ENCODE measurements at places on chromosomes 16 and 17.
A peak's percentile ranks its signal among the peaks of the same experiment; 100 is the strongest.

- DNase-seq = no peak
Measured at GRCh38 chr17:43591779-43592562, 45.8 kb upstream of the ETV4 start.

DNA sequence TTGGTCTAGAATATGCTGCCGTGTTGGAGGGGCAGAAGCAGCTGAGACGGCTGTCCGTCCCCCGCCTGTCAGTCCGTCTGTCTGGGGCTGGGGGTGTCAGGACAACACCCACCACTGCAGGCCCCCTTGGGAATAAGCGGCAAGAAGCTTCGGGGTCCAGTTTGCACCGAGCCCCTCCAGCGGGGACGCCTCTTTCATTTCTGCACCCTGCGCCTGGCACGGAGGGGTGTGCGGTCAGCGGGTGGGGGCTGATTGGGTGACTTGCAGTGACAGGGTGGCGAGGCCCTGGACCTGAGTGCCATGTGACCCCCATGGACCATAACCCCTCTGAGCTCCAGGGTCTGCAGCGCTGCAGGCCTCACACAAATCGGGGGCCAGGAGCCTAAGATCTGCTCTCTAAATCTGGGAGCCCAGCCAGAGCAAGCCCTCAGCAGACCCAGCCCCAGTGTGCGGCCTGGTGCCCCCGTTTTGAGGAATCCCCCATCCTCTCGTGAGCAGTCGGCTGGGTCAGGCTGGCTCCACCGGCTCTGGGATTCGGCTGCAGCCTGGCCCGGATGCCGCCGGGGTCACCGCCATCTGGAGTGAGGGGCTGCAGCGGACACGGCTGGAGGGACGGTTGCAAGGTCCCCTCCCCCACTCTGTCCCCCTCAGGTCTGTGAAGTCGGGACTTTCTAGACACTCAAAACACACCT lies 8.3 kb downstream of the CBFA2T3 start:
- no peak for DNase-seq

DNA sequence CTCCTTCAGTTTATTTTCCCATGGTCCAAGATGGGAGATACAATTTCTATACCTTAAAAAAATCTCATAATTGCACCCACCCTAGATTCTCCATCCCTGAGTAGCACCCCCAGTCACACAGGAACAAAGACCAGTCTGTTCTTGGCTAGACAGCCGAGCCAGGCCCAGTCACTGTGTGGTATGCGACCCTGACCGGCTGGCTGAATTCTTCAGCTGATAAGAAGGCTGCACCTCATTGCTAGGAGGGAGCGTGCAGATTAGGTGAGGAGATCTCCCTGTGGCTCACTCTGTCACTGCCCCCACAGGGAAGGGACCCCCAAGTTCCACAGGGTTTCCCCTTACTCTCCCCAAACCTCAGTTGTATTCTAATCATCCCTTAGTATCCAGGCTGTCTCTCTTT lies 138.7 kb downstream of the SALL1 start:
- DNase-seq = no peak

DNA sequence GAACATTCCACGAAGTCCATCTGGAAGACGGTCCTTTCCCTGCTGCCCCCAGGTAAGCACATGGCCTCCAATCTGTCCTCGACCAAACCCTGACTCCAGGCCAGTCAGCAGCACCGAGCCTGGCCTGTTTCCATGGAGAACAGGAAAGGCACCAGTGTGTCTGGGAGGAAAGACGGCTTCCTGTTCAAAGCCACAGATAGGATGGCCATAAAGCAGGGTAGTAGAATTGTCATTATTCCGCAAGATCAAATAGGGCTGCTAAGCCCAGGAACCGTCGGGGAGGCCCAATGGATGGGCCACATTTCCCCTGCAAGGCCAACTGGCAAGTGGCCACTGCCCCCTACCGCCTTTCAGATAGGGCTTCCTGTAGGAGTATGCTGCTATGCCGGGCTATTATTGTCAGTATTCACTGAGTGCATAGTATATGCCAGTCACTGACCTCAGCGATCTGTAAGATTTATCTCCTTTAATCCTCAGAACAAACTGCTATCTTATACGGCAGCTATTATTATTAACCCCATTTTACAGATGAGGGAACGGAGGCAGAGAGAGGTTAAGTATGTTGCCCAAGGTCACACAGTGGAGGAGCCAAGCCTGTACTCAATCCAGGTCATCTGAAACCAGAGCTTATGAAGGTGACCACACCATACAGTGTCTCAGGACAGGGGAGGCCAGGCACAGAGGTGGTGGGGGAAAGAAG lies 23.0 kb upstream of the PLCG2 start:
- peak; percentile 93 for DNase-seq

DNA sequence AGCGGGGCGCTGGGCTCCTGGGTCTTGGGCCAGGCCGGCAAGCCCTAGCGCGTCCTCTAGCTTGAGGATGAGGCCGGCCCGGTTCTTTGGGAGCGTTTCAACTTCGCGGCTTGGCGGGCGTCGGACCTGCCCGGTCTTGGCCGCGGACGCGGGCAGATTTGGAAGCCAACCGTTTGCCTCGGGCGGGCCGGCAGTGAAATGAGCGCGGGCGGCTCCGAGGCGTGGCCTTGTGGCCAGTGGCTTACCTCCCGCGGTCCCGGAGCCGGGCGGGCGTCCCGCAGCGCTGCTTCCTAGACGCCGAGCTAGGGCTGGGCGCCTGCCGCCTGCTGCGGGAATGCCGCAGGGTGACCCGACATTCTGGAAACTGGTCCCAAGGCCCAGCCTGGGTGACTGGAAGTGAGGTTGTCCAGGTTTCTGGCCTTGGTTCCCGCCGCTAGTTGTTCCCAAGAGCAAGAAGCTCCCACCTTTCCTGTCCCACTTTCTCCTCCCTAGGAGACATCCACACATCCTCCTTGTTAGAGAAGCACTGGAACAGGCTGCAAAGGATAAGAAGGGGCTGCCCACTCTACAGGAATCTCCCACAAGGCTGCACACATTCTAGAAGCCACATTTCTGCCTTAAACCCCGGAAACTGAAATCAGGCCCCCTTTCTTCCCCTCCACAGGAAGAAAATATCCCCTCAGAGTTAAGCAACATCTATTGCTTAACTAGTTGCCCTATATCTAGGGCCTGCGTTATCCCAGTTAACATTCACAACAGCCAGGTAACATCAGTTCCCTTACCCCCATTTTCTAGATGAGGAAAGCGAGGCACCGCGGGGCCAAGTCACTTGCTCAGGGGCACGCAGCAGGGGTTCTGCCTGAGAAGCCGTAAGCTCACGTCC lies 4.5 kb upstream of the CBX8 start:
- DNase-seq = no peak

GRCh38 chr17:17989081-17989480 lies 16.4 kb downstream of the DRC3 start:
- DNase-seq = no peak

GRCh38 chr17:73820686-73821448 lies 176.6 kb upstream of the SDK2 start:
- peak; percentile 72 for DNase-seq

DNA sequence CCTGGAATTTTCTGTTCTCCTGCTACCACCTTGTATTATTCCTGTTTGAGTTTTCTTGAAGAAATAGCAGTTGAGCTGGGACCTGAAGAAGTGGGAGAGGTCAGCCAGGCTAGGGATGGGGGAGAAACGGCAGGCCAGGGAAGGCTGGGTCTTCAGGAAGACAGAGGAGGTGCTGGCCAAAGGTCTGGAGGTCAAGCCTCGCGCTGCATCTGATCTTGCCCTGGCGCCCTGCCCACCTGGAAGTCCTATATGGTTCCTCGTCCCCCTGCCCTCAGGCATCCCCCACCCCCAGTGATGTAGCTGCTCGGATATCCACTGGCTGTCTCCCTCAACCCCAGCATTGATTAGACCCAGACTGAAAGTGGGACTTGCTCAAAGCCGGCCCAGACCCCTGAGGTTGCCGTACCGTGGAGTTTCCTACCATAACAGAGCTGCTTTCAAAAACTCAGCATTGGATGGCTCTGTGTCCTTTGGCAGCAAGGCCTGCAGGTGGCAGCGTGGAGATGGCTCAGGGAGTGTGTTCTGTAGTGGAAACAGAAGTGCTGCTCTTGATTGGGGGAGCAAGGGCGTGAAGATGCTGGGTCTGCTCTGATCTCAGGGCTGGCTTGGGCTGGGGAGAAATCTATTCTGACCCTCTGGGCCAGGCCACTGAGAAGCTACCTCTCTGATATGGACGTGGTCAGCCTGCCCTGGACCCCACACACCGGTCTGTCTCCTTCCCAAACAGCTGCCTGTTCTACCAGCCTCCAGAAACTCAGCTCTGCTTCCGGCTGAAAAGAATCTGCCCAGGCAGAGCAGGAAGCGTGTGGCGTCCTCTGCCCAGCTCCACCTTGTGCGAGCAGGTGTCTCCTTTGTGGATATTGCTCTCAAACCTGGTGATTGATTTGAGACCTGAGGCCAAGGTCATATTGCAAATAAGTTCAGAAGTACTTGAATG lies 107.0 kb upstream of the CACNG5 start:
- peak; percentile 78 for DNase-seq

- no peak for DNase-seq
Measured at GRCh38 chr16:52863000-52863399, 189.7 kb downstream of the CHD9NB start.

DNA sequence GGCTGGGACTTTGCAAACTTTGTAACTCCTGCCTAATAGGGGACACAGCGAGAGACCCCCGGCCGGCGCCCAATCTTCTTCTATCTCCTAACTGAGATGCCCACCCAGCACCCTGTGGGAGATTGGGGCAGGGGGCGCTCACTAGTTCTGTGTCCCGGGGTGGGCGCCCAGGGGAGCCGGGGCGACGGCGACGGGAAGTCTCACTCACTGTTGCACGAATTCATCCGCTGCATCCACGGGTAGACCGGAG lies 3.9 kb upstream of the HOXB5 start:
- no peak for DNase-seq

DNA sequence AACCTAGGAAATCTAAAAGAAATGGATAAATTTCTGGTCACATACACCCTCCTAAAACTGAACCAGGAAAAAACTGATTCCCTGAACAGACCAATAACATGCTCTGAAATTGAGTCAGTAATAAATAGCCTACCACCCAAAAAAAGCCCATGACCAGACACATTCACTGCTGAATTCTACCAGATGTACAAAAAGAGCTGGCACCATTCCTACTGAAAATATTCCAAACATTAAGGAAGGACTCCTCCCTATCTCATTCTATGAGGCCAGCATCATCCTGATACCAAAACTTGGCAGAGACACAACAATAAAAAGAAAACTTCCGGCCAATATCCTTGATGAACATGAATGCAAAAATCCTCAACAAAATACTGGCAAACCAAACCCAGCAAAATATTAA lies 52.9 kb downstream of the TTC19 start:
- DNase-seq = no peak

- DNase-seq = no peak
Measured at GRCh38 chr16:12354296-12354833, 377.8 kb downstream of the SNX29 start.

Data from common myeloid progenitor, CD34-positive (primary cell).